A549 treated with Mapracorat at 1 μM for 4 hours (cell line): ENCODE measurements at places on chromosomes 11 and 22. TPM values are rescaled to one million over a fixed set of nuclear protein-coding genes. Genes with fewer than 3 reads are reported as not detected.

Gene TNNI2
- total RNA-seq: 0.23 TPM in 1 of 5 replicates, not detected in the others

Gene MAJIN
- total RNA-seq: not detected in 5 replicates

Gene DMC1
- total RNA-seq: 1.9 to 6.7 TPM (median 2.9 TPM) in 5 replicates

Gene HARBI1
- total RNA-seq: 4.6 to 5.9 TPM (median 5.2 TPM) in 5 replicates

Gene SPDYC
- total RNA-seq: not detected in 5 replicates

Gene CLTCL1
- total RNA-seq: 4.4 to 5.8 TPM (median 4.8 TPM) in 5 replicates

Gene APOL4
- total RNA-seq: 0.12 TPM in 1 of 5 replicates, not detected in the others

Gene FOSL1
- 122 to 190 TPM (median 138 TPM) in 5 replicates for total RNA-seq

Gene ADORA2A
- total RNA-seq: 0.54 to 1.2 TPM (median 0.80 TPM) in 5 replicates

Gene DGAT2
- 1.2 to 2.2 TPM (median 2.0 TPM) in 5 replicates for total RNA-seq

Gene WNT7B
- 52.5 to 78.3 TPM (median 68.5 TPM) in 5 replicates for total RNA-seq

Gene VSIG10L2
- total RNA-seq: not detected in 5 replicates

Gene MCHR1
- not detected in 5 replicates for total RNA-seq

Gene SMTNL1
- total RNA-seq: not detected in 5 replicates

Gene IL17REL
- total RNA-seq: 0.04 to 0.06 TPM (median 0.05 TPM) in 5 replicates

Gene SLC17A6
- not detected in 5 replicates for total RNA-seq

Gene PGA5
- total RNA-seq: not detected in 5 replicates

Gene ZNF214
- total RNA-seq: 0.56 to 0.98 TPM (median 0.79 TPM) in 5 replicates

Gene IL18
- 92.0 to 106 TPM (median 103 TPM) in 5 replicates for total RNA-seq

Gene ZFP91
- 33.2 to 39.9 TPM (median 37.7 TPM) in 5 replicates for total RNA-seq

Gene PICK1
- total RNA-seq: 10.6 to 12.2 TPM (median 11.9 TPM) in 5 replicates

Gene OR8H3
- not detected in 5 replicates for total RNA-seq

Gene CABP4
- not detected in 5 replicates for total RNA-seq

Gene MIAT
- 0.16 to 0.44 TPM (median 0.27 TPM) in 5 replicates for total RNA-seq

Gene SYT9
- 0.11 to 0.23 TPM (median 0.14 TPM) in 5 replicates for total RNA-seq

Gene RASD2
- 0.63 to 0.78 TPM (median 0.67 TPM) in 5 replicates for total RNA-seq

Gene POU2AF2
- not detected in 5 replicates for total RNA-seq

Gene MMP12
- 0.07 to 0.11 TPM (median 0.10 TPM) in 4 of 5 replicates, not detected in the other for total RNA-seq

Gene SCN3B
- 0.08 to 0.25 TPM (median 0.17 TPM) in 5 replicates for total RNA-seq

Gene IGLL5
- total RNA-seq: not detected in 5 replicates

Gene OR8G1
- not detected in 5 replicates for total RNA-seq

Gene KRTAP5-1
- total RNA-seq: not detected in 5 replicates

Gene NRIP3
- 0.60 to 0.89 TPM (median 0.85 TPM) in 5 replicates for total RNA-seq

Gene SLC43A3
- 0.26 to 0.55 TPM (median 0.45 TPM) in 5 replicates for total RNA-seq

Gene OR56A1
- not detected in 5 replicates for total RNA-seq

Gene OR5A1
- not detected in 5 replicates for total RNA-seq

Gene CRYBA4
- total RNA-seq: not detected in 5 replicates

Gene YPEL1
- total RNA-seq: 0.06 to 0.39 TPM (median 0.24 TPM) in 5 replicates

Gene OR4A5
- not detected in 5 replicates for total RNA-seq

Gene GPR152
- total RNA-seq: 0.15 TPM in 1 of 5 replicates, not detected in the others

Gene EXPH5
- 0.01 to 0.05 TPM (median 0.03 TPM) in 5 replicates for total RNA-seq

Gene FAM168A
- 10.3 to 14.7 TPM (median 13.4 TPM) in 5 replicates for total RNA-seq

Gene OR10V1
- not detected in 5 replicates for total RNA-seq

Gene SOX10
- not detected in 5 replicates for total RNA-seq

Gene PAMR1
- total RNA-seq: 0.25 TPM in 1 of 5 replicates, not detected in the others

Gene C11orf16
- not detected in 5 replicates for total RNA-seq

Gene MLC1
- total RNA-seq: not detected in 5 replicates

Gene GAL3ST3
- total RNA-seq: not detected in 5 replicates

Gene CARD10
- total RNA-seq: 20.7 to 36.0 TPM (median 32.6 TPM) in 5 replicates

Gene MFRP
- total RNA-seq: not detected in 5 replicates

Gene OR10D3
- total RNA-seq: not detected in 5 replicates

Gene GRIK4
- not detected in 5 replicates for total RNA-seq

Gene MS4A6E
- not detected in 5 replicates for total RNA-seq

Gene PARVG
- not detected in 5 replicates for total RNA-seq

Gene UBQLNL
- total RNA-seq: not detected in 5 replicates

Gene PKP3
- 24.1 to 42.6 TPM (median 38.1 TPM) in 5 replicates for total RNA-seq

Gene OR4A16
- not detected in 5 replicates for total RNA-seq
